ENCODE measurements at places on chromosomes 6 and 20.

- DNase-seq: no peak
These were observed 656.0 kb downstream of the KIF16B start for GRCh38 chr20:15917283-15917682.

DNA sequence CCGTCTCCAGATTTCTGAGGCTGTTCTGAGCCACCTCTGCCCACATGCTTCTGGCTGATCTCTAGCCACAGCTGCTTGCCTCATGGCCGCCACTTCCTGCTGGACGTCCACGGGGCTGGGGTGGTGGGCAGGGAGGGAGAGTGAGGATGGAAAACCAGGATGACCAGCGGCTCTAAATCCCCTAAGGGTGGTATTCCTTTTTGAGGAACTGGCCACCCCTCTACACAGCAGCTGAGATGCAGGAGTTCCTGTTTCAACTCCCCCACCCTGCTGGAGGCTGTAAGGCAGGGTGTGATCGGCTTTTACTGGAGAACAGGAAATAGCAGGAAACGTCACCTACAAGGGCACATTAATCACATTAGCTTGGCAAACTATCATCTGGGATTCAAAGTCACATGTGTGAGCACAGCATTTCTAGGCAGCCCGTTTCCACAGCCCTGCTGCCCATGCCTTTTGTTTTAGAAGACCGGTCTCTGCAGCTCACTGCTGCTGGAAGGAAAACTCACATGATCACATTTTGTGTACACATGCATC is 181.6 kb upstream of the ECI2 start:
- DNase-seq: no peak

- DNase-seq: no peak
These were observed 244.5 kb downstream of the TPBG start for GRCh38 chr6:82607998-82608725.

DNA sequence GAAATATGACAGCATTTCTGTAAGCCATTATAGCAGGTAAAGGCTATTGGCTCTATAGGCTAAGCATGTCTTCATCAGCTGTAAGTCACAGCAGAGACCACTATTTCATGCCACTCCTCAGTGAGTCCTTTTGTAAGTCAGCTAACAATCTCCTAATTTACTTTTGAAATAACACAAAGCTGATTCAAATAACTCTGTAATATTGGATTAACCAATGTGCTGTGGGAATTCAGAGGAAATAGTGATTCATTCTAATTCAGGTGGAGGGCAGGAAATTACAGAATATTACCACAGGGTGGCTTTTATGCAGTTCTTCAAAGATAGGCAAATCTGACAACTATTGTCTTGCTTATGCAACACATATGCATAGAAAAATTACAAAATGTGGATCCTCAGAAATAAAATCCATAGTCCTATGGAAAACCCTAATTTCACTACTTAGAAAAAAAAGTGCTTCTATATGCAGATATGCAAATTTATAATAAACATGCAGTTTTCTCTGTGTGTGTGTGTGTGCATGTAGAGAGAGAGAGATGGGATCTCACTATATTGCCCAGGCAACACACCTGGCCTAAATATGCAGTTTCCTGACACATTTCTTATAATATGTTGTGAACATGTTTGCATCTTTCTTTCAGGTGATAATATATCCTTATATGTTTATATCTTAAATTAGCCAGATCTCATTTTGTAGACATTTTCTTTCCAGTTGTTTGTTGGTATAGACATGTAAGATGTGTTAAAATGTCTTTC is 4.8 kb upstream of the SMIM28 start:
- no peak for DNase-seq

- peak; percentile 24 for DNase-seq
These were observed 108.5 kb downstream of the LY86 start for GRCh38 chr6:6696867-6697531.

- DNase-seq: no peak
These were observed 106.4 kb upstream of the TAB2 start for GRCh38 chr6:149211046-149211571.

DNA sequence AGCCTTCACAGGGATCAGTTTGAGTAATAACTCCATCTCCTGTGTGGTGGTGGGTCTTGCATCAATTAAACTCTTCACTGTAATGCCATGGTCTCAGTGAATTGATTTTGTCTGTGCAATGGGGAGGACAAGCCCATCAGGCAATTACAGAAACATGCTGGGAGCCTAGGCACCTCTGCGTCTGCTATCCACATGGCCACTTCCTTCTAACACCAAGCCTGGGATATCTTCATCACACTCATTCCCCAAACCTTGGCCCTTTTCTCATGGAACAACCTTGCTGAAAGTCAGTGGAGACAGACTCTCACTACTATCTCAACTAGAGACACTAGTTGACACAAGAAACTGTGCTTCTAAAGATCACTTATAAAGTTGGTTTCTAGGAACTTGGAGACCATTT is 210.1 kb upstream of the SHLD1 start:
- no peak for DNase-seq

DNA sequence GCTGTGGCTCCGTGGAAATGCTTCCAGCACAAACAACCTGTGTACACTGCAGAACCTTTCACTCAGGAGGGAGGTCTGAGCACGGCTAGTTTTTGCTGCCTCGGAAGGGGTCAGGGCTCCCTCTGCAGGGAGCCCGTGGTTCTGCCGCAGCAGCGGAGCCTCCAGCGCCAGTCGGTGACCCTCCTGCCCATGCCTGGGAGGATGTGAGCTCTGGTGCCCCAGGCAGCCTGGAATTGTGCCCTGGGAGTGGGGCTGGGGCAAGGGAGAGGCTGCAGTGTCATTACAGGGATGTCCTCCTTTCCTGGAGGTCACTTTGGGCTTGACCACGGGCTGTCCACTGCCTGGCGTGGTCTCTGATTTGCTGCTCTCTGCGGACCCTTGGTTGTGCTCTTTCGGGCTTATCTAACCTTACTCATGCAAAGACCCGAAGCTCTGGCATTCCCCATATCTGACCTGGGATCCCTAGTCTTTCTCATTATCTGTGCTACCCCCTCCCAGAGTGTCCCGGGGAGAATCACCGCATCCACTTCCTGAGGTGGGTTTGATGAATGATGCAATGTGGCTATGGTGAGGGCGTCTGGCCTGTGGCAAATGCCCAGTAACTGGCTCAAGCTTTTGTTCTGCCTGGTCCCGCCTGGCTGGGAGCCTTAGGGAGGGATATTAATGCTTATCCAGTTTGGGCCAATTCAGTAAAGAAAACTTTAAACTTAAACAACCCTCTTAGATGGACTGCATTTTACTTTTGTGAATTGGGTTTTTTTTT is 59.6 kb upstream of the TAGAP start:
- peak; percentile 76 for DNase-seq

- DNase-seq: no peak
These were observed 3.8 kb downstream of the SLC13A3 start for GRCh38 chr20:46647469-46647868.
